ENCODE measurements at places on chromosomes 11 and 22. TPM values are rescaled to one million over a fixed set of nuclear protein-coding genes. Genes with fewer than 3 reads are reported as not detected.

The MMP12 gene
- total RNA-seq = not detected

The DGCR6 gene
- total RNA-seq = 2.2 TPM

The OMP gene
- total RNA-seq = 0.75 TPM

The ELFN2 gene
- 0.25 TPM for total RNA-seq

The TUB gene
- 8.9 TPM for total RNA-seq

The SCGB1D1 gene
- total RNA-seq = not detected

The SLC22A24 gene
- total RNA-seq = not detected

The OR2AT4 gene
- not detected for total RNA-seq

The KRTAP5-2 gene
- total RNA-seq = not detected

The ACR gene
- total RNA-seq = not detected

The RFPL3 gene
- total RNA-seq = not detected

The RAPSN gene
- total RNA-seq = not detected

The TRPC6 gene
- total RNA-seq = 1.00 TPM

The LPXN gene
- 11.2 TPM for total RNA-seq

The POTEH gene
- not detected for total RNA-seq

The VPREB1 gene
- not detected for total RNA-seq

The CD3E gene
- total RNA-seq = not detected

The ZNF280A gene
- total RNA-seq = not detected

The PPFIBP2 gene
- total RNA-seq = 16.9 TPM

The PRRG4 gene
- total RNA-seq = 0.12 TPM

The CRYBB2 gene
- total RNA-seq = not detected

The ZDHHC8 gene
- 7.6 TPM for total RNA-seq

The EHF gene
- not detected for total RNA-seq

The PRAME gene
- not detected for total RNA-seq

The GNG3 gene
- not detected for total RNA-seq

The CSRP3 gene
- not detected for total RNA-seq

The C11orf97 gene
- not detected for total RNA-seq

The VPS11 gene
- total RNA-seq = 30.1 TPM

The MCAM gene
- total RNA-seq = 20.5 TPM

The TRPM5 gene
- total RNA-seq = not detected

The TIMP3 gene
- 31.6 TPM for total RNA-seq

The APOA1 gene
- 0.62 TPM for total RNA-seq

The VSIG10L2 gene
- 0.22 TPM for total RNA-seq

The CAPN5 gene
- 13.5 TPM for total RNA-seq

The BARX2 gene
- total RNA-seq = not detected

The TRIM48 gene
- total RNA-seq = not detected

Data from uterine smooth muscle cell (primary cell).